ENCODE measurements at places on chromosomes 3 and 15.

- DNase-seq = no peak
Measured at GRCh38 chr3:70006089-70006488, 6.6 kb downstream of the SAMMSON start.

DNA sequence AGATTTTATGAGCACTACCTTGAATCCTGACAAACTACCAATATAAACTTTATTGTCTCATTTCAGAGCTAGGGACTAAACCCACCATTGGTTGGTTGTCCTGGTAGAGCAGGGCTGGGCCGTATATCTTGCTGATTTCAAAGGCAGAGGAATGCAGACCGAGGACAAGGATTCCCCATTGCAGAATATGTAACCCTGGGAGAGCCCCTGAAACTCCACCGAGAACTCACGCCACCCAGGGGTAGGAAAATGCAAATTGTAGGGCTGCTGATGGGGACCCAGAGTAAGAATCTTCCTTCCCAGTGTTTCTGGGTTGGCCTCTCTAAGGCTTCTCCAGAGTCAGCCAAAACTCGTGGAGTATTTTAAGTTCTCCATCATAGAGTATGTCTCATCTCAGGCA, 235.3 kb downstream of the ABHD5 start:
- DNase-seq = no peak

GRCh38 chr15:48533982-48534381, 111.5 kb downstream of the FBN1 start:
- no peak for DNase-seq

DNA sequence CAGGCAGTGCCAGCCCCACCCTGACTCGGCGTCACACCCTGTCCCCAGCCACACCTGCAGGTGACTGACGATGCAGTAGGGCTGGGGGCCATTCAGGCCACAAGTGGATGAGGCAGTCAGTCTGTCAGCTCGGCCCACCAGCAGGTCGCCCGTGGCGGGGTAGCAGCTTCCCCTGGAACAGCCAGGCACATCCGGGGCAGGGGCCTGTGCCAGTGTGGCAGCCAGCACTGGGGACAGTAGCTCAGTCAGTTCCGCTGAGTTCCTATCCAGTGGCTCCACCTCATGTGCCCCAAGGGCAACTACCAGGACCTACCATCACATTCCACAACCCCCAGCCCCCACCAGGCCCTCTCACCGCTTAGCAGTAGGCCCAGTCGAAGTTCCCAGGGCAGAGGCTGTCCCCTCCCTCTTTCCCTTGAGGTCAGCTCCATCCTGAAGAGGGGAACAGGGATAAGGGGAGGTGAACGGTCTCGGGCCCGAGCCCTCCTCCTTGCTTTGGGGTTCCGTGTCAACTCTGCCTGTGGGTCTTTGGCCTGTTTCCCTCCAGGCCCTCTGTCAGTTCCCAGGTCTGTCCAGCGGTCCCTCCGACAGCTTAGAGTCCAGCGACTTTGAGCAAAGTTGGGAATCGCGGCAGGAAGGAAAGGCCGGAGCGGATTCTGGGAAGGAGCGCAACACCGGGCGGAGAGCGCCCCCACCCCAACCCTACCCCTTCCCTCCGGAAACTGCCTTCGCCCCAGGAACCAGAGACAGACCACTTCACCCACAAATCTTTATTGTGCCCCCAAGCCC, at the start of gene LAMB2:
LAMB2 (minus strand) TSS at position 614 of the 789 bp plus-strand sequence; CDS start at position 431, 183 bp downstream.
- DNase-seq = peak; percentile 57

- DNase-seq = no peak
Measured at GRCh38 chr3:154598166-154598565, 168.2 kb upstream of the GPR149 start.

GRCh38 chr3:138213398-138214085, 26.4 kb downstream of the ARMC8 start:
- DNase-seq = no peak

DNA sequence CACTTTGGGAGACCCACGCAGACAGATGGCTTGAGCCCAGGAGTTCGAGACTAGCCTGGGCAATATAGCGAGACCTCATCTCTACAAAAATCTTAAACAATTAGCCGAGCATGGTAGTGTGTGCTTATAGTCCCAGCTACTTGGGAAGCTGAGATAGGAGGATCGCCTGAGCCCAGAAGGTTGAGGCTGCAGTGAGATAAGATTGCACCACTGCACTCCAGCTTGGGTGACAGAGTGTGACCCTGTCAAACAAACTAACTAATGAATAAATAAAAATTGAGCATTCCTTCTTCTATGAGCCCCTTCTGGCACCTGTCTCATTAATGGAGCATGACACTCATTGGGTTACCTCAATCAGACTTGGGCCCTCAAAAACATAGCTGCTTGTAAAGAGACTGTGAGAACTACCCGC, 7.5 kb downstream of the ZDHHC3 start:
- no peak for DNase-seq

DNA sequence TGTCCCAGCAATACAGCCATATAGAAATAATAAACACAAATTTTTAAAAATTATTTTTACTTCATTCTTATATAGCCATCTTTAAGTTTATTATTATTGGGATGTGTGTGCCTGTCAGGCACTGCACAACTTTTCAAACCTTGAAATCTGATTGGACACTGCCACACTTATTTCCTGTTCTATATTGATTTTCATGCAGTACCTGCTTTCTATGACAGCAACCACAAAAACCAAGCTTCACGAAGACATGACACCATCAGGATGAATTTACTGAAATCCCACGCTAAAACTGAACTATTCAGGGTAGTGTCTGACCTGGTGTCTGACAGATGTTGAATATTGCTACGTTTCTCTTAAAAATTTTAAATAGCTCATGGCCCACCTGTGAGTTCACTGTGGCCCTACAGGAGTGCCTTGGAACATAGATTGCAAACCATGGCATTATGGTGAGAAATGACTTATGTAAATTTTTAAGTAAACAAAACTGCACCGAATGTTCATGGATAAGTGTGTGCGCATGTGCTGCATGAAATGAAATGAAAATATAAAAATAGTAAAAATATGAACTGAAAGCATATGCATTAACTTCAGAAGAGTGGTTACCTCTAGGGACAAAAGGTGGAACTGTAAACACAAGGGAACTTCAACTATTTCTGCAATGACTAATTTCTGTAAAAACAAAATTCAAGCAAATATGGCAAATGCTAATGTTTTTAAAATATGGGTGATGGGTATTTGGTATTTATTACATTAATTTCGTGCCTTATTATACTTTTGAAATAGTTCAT, 152.3 kb downstream of the ZBTB20 start:
- no peak for DNase-seq

DNA sequence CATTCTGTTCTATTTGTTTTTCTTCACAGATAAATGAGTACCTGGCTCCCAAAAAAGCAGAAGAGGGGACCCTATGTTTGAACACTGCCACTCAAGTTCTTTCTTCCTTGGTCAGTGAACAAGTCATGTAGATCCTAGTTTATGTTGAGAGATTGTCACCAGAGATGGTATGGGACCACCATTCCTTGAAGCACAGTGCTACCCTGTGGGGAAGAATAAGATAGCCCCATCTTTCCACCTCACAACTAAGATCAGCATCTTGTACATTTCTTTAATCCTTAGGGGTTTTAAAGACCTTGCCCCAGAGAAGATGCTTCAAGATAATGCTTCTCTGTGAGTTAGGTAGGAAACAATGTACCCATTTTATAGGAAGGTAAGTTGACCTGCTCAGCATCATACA, 233.5 kb upstream of the WNT5A start:
- DNase-seq = peak; percentile 34

GRCh38 chr15:71334873-71335272, 219.6 kb downstream of the THSD4 start:
- DNase-seq = no peak

- DNase-seq = no peak
Measured at GRCh38 chr3:87835236-87835635, 223.6 kb downstream of the CGGBP1 start.

- no peak for DNase-seq
Measured at GRCh38 chr3:183698756-183699155, 1.2 kb downstream of the YEATS2 start.

DNA sequence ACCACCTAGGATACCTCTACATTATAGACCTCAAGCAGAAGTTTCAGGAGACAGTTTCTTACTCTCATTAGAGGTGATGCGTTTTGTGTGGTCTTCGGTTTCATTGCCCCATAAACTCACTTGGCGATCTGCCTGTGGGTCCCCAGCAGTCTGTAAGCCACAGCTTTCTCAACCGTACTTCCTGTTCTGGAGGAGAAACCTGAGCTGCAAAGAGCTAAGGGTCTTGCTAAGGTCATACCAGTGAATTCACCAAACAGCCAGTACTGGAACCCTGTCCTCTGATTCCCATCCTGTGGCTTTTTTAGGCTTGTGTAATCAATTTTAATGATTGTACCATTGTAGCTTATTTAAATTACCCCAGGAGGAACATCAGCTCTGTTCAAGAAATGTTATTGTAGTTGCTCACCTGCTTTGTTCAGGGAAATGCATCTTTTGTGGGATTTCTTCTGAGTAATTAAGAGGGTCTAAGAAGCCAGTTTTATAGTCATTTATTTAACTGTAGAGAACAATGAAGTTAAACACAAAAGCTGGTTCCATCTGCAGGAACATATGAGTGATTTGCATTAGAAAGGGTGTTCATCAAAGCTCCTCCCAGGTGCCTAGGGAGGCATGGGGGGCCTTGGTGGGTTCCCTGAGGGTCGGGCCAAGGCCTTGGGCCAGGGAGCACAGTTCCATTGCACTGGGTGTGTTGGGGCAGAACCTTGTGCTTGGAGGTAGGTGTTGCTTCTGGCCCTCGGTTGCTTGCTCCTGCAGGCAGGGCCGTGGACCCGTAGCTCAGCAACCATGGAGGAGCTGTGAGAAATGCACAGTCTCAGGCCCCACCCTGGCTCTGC, 69.6 kb downstream of the APBA2 start:
- no peak for DNase-seq

DNA sequence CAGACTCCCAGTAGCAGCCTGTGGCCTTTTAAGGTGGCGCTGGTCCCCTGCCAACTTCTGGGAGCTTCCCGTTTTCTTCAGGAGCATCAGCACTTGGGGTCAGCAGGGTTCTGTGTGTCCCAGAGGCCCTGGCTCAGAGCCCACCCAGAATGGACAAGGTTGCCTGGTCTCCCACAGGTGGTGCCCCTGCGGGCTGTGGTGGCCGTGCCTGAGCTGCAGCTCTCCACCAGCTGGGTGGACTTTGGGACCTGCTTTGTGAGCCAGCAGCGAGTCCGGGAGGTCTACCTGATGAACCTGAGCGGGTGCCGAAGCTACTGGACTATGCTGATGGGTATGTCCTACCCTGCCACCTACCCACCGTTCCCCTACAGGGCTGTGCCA, 15.5 kb downstream of the ACAA1 start:
- DNase-seq = no peak

DNA sequence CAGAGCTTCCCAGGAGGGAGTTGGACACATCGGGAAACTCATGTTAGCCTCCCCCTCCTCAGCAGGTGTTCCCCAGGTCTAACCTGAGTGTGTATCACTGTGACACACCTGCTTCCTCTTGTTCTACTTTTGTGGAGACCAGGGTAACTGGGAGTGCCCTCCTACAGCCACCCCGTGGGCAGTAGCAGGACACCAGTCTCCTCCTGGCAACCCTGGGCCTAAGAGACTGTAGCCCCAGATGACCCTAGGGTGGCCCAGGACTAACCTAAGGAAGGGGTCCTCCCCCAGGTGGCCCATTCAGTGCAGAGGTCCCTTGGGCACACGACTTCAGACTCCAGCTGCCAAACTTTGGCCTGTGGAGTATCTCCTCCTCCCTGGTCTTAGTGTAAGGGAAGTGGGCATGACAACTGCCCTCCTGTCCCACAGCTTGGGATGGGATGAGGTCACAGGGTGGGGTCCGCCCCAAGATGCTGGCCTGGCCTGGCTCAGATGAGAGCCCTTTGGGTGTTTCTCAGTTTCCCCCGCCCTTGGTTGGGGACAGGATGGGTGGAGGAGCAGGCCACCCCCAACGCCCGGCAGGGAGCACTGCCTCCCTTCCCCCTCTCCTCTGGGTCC, 4.8 kb downstream of the CSK start:
- DNase-seq = no peak

- DNase-seq = no peak
Measured at GRCh38 chr3:15964605-15965442, 167.0 kb upstream of the ANKRD28 start.

GRCh38 chr15:69164807-69165636, 4.6 kb downstream of the GLCE start:
- DNase-seq = no peak

DNA sequence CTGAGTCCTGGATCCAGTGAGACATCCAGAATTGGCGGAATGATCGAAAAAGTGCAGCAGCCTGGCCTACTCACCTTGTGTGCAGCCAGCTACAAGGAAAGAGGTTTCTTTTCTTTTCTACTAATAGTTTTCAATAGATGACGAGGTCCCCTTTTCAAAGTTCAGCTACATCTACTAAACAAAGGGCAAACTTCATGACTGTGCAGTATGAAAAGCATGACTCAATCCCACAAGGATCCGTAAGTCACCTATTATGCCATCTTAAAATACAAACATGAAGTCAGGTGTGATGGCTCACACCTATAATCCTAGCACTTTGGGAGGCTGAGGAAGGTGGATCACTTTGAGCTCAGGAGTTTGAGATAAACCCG, 16.7 kb downstream of the MIX23 start:
- DNase-seq = no peak

- DNase-seq = no peak
Measured at GRCh38 chr3:74613060-74613459, 1.4 kb downstream of the CNTN3 start.

GRCh38 chr3:37992271-37993066, 1.9 kb downstream of the VILL start:
- DNase-seq = no peak

- peak; percentile 4 for DNase-seq
Measured at GRCh38 chr15:85142312-85142711, 160.7 kb downstream of the PDE8A start.

GRCh38 chr15:70775160-70775559, 11.8 kb upstream of the UACA start:
- DNase-seq = no peak

DNA sequence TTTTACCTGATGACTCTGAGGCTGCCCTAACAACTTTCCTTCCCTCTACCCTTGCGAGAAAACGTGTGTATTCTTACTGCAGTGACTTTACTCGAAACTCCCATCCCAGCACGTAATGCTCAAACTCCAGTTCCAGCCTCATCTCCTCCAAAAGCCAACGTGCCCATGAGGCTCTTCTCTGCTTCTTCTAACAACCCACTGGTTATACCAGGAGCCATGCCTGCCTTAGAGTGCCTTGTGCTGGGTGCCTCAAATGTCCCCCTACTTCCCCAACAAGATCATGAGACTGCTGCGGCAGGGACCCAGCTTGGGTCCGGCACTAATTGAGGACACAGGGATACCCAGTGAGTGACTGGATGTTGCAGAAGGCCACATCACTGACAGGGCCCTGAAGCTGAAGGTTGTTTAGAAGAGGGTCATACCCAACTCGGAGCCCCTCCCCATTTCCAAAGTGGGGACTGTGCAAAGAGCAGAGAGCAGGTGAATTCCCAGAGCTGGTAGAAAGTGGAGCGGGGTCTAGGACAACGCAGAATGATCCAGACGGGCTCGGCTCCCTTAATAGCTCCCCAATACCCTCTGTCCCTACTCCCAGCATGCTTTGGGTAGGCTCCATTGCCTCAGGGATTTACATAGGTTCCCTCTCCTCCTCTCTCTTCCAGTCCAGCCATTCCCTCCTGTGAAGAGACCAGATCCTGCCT, 71.4 kb downstream of the BDH1 start:
- no peak for DNase-seq

Data from AG09319 (cell line).